Thoracic aorta (tissue), 2 donors: ENCODE measurements at places on chromosomes 5 and 9.

DNA sequence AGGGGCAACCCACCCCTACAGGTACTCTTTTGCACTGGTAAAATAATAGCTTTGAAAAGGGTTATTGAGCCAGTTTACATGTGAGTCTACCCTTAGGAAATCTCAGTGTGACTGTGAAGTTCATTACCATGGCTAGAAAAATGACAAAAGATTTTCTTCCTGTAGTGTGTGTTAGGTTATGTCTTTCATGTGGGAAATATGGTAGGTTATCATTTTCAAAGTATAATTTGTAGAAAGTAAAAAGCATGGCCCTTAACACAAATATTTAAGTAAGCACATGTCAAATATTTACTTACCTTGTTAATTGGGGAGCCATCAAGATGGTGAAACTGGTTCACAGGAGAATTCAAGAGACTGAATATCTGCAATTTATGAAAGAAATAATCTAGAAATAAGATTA lies 37.3 kb upstream of the PLPP1 start:
- DNase-seq: no peak

DNA sequence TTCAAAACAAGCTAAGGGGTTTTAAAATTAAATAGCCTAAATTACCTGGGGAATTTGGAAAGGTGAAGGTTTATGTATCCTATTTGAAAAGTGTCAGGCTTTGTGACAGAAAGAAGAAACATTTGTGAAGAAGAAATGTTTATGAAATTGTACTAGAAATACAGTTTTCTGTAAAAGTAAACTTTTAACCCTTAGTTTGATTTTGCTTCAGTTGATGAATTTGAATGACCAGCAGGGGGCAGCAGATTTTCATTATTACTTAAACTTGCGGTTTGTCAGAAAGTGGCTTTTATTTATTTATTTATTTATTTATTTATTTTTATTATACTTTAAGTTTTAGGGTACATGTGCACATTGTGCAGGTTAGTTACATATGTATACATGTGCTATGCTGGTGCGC lies 58.1 kb downstream of the NNT start:
- no peak for DNase-seq

- DNase-seq: no peak
Observed at GRCh38 chr9:128109050-128109709, 18.3 kb downstream of the PTGES2 start.

GRCh38 chr5:142922223-142922952 lies 152.2 kb downstream of the ARHGAP26 start:
- DNase-seq: no peak

DNA sequence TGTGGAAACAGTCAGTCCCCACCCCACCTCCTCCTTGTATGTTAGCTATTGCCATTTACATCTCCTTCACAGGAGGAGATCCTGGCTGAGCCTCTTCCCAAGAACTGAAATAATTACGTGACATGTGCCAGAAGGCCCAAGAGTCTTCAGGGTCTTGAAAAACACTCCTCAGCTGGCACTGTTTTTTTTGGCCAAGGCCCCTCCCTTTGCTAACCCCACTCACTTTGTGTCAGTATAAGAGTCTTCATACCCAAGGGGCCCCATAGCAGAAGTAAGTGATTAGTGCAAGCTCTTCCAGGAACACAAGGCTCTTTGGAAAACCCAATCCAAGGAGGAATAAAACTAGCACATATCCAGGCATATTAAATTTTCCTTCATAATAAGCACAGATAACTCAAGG lies 5.7 kb upstream of the LARP1 start:
- DNase-seq: no peak

DNA sequence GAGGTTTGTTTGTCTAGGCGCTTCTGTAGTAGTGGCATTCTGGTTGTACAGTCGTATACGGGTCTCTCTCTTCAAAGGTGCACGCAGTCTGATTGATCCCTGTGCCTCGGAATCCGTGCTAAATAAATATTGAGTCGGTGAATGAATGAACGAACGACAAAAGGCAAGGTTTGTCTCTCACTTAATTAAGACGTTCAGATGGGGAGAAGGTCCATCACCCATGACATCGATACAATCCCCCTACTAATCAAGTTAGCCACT lies 500 bp upstream of the CREBRF start:
- DNase-seq: no peak
